ENCODE measurements at places on chromosomes 11 and 22. TPM values are rescaled to one million over a fixed set of nuclear protein-coding genes. Genes with fewer than 3 reads are reported as not detected.

Gene C22orf31
- not detected for polyA plus RNA-seq

Gene C11orf86
- not detected for polyA plus RNA-seq

Gene EMID1
- 0.56 TPM for polyA plus RNA-seq

Gene SMIM35
- not detected for polyA plus RNA-seq

Gene YAP1
- 32.6 TPM for polyA plus RNA-seq

Gene FIBIN
- polyA plus RNA-seq: not detected

Gene CRYBB2
- 0.36 TPM for polyA plus RNA-seq

Gene FOLR1
- polyA plus RNA-seq: not detected

Gene TMEM258
- polyA plus RNA-seq: 534 TPM

Gene GPR83
- 0.07 TPM for polyA plus RNA-seq

Gene KCNQ1
- polyA plus RNA-seq: 0.07 TPM

Gene CYP2R1
- 5.8 TPM for polyA plus RNA-seq

Gene MOV10L1
- polyA plus RNA-seq: 27.6 TPM

Gene CLMP
- polyA plus RNA-seq: 0.13 TPM

Gene CARD18
- not detected for polyA plus RNA-seq

Gene CRYBA4
- not detected for polyA plus RNA-seq

Gene CBX6
- 18.2 TPM for polyA plus RNA-seq

Gene DDI1
- not detected for polyA plus RNA-seq

Gene ST3GAL4
- polyA plus RNA-seq: 20.8 TPM

Gene ST14
- polyA plus RNA-seq: 0.08 TPM

Gene SHANK3
- 26.1 TPM for polyA plus RNA-seq

Gene CARS1
- 32.2 TPM for polyA plus RNA-seq

Gene PNPLA3
- 5.3 TPM for polyA plus RNA-seq

Gene SPECC1L
- polyA plus RNA-seq: 18.8 TPM

Gene NCAM1
- polyA plus RNA-seq: 0.16 TPM

Gene CFAP300
- polyA plus RNA-seq: 0.07 TPM

Gene OR52J3
- not detected for polyA plus RNA-seq

Gene CNIH2
- 0.46 TPM for polyA plus RNA-seq

Gene MRGPRX3
- not detected for polyA plus RNA-seq

Gene SLC22A12
- not detected for polyA plus RNA-seq

Gene ACTN3
- 0.10 TPM for polyA plus RNA-seq

Gene FXYD2
- polyA plus RNA-seq: 0.99 TPM

Gene WNT7B
- not detected for polyA plus RNA-seq

Gene MMP7
- 0.65 TPM for polyA plus RNA-seq

Gene BDNF
- 3.2 TPM for polyA plus RNA-seq

Gene OR52K1
- polyA plus RNA-seq: not detected

Gene PHOX2A
- polyA plus RNA-seq: not detected

Gene CCDC83
- polyA plus RNA-seq: not detected

Gene ADM
- 40.0 TPM for polyA plus RNA-seq

Gene RASL10A
- 1.1 TPM for polyA plus RNA-seq

Gene TRMT2A
- 73.2 TPM for polyA plus RNA-seq

Gene ABCC8
- not detected for polyA plus RNA-seq

Gene SYT8
- polyA plus RNA-seq: not detected

Gene NAALADL1
- polyA plus RNA-seq: 13.9 TPM

Gene CALCA
- not detected for polyA plus RNA-seq

Gene KCNK4
- polyA plus RNA-seq: 0.19 TPM

Gene LUZP2
- not detected for polyA plus RNA-seq

Gene DDIAS
- polyA plus RNA-seq: 3.5 TPM

Gene YWHAH
- polyA plus RNA-seq: 73.6 TPM

Gene ZNF70
- polyA plus RNA-seq: 1.9 TPM

Gene CHRNA10
- 1.4 TPM for polyA plus RNA-seq

Gene MOGAT2
- polyA plus RNA-seq: not detected

Gene SDF2L1
- polyA plus RNA-seq: 79.5 TPM

Gene RASD2
- not detected for polyA plus RNA-seq

Gene DCPS
- polyA plus RNA-seq: 36.0 TPM

Gene SLC29A2
- 2.4 TPM for polyA plus RNA-seq

Gene CELF1
- 58.9 TPM for polyA plus RNA-seq

Gene OR51E2
- polyA plus RNA-seq: not detected

Gene SEZ6L
- not detected for polyA plus RNA-seq
